ENCODE measurements at places on chromosomes 13 and 19.

- DNase-seq: no peak
These were observed 767.9 kb downstream of the PCDH9 start for GRCh38 chr13:66462187-66462586.

DNA sequence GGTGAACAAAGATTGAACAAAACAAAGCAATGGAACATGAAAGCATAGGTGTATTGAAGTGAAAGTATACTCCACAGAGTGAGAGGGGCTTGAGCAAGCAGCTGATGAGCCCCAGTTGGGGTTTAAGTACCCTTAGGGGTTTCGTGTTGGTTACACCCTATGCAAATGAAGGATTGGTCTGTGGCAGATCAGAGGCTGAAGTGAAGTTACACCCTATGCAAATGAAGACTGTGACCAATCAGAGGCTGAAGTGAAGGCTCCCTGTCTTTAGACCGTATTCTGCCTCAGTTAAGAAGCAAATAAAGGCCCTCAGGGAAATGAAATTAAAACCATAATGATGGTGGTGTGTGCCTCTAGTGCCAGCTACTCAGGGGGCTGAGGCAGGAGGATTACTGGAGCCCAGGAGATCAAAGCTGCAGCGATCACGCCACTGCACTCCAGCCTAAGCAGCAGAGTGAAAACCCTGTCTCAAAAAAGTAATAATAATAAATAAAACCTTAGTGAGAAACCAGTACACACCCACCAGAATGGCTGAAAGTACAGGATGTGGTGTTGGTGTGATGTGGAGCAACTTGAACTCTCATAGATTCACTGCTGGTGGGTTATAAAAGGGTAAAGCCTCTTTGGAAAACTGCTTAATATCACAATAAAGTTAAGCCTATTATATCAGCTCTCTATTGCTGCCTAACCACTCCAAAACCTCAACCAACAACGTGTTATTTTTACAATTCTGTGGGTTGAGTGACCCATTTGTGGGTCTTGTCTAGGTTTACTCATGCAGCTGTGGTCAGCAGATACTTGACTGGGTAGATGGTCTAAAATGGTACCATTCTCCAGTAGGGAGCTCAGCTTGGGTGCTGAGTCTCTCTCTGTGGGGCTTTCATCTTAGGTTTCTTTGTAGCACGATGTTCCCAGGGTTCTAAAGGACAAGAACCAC lies 12.8 kb upstream of the UPF3A start:
- DNase-seq: peak; percentile 10

- DNase-seq: no peak
These were observed 2.1 kb downstream of the KCNN4 start for GRCh38 chr19:43778651-43779050.

DNA sequence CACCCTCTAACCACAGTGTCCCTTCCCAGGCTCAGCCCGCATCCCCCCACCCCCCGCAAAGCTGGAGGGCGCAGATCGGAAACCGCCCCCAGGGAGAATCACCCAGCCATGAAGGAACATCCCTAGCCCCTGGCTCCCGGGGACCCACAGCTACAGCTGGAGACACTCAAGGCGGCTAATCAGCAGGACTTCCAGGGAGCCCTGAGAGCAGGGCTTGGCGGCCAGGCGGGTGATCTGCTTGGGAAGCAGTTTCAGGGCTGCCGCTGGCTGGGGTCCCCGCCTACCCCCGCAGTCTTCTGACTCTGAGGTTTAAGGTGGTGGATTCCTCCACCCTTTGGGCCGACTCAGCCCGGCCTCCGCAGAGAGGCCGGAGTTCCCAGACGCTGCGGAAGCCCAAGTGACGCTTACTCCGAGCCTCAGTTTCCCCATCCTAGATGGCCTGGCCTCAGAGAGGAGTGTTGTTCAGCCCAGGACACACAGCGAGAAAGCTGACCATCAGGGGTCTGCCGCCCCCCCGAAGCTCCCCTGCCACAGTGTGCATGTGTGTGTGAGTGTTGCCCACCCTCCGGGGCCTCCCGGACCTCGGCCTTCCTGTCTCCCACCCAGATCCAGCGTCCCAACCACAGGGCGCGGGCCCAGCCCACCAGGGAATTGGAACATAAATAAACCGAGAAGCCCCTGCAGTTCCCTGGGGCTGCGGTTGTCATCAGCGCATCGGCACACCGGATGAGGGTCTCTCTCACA lies 9.8 kb downstream of the FUT6 start:
- no peak for DNase-seq

- no peak for DNase-seq
These were observed 197.0 kb downstream of the PCDH9 start for GRCh38 chr13:67033170-67033569.

DNA sequence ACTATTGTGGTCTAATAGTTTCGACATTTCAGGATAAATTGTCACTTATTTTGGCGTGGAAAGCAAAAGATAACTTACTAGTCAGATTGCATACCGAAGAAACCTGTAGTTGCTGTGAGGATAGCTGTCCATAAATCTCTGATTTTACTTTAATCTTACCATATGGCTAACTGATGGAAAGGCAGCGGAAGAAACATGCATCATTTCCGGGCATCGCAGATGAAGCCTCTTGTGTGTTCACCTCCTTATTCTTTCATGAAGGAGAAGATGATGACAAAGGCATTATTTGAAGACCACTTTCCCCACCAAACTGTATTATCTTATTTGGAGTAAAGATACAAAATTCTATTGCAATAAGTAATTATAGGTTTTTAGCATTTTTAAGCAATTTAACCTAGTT lies 763.6 kb upstream of the SLITRK6 start:
- DNase-seq: no peak

DNA sequence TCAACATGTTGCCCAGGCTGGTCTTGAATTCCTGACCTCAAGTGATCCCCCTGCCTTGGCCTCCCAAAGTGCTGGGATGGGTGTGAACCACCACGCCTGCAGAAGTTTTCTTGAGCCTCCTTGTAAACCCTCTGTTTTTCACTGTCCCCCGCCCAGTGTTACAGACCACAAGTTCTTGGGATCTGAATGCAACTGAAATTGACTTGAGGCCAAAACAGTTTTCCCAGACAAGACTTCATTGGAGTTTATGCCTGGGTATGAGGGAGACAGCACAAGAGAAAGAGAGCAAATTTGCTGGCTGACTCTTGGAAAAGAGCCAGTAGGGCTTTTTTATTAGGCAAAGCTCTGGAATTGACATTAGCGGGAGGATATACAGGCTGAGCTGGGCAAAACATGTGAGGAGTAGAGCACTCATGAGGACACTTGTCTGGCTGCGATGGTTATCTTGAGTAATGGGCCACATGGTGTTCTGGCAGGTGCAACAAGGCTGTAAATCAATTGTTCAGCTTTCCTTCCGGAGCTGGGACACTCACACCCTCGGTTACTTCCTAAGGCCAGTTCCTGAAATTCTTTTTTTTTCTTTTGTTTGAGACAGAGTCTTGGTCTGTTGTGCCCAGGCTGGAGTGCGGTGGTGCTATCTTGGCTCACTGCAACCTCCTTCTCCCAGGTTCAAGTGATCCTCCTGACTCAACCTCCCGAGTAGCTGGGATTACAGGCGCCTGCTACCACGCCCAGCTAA lies 12.7 kb upstream of the HNRNPL start:
- DNase-seq: no peak

DNA sequence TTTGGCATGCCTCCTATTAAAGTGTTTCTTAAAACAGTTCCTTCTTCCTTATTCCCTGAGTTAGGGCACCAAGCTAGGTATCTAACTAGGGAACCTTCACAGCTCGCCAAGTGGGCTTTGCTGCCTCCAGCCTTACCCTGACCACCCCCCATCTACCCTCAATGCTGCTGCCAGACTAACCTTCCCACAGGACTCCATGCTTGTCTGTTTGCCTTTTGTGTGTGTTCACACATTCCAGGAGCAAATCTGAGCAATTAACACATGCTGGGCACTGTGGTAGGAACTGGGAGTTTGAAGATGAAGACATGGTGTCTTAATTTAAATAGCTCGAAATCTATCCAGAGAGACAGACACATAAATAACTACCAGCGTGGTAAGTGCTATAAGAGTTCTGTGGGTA lies 185.2 kb downstream of the MZT1 start:
- DNase-seq: no peak

- no peak for DNase-seq
These were observed 23.8 kb downstream of the FAM124A start for GRCh38 chr13:51246025-51246417.

- DNase-seq: no peak
These were observed 12.9 kb downstream of the COL4A2 start for GRCh38 chr13:110319774-110320509.

DNA sequence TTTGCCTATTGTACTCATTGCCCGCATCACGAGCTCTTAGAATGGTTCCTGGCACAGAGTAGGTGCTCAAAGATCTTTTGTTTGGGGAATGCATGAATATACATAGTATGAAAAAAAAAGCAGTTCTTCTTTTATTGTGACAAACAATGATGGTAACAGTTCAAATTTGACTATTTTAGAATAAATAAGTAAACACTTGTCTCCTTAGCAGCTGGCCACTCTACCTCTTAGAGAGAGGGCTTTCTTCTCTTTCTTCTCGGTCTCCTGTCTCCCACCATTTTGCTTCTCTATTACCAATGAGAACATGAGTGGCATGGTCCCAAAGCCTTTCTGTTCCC lies 639 bp upstream of the SLAIN1 start:
- DNase-seq: no peak

GRCh38 chr13:32314271-32315237 lies 609 bp downstream of the ZAR1L start:
- peak; percentile 75 for DNase-seq

GRCh38 chr13:24160458-24161009 lies at the start of gene SPATA13:
TSS of gene SPATA13 (plus strand) at chr13:24160720. CDS start at chr13:24222930, 62,210 bp downstream.
- peak; percentile 84 for DNase-seq

- DNase-seq: no peak
These were observed 1825.3 kb downstream of the SLITRK5 start for GRCh38 chr13:89496478-89496877.

DNA sequence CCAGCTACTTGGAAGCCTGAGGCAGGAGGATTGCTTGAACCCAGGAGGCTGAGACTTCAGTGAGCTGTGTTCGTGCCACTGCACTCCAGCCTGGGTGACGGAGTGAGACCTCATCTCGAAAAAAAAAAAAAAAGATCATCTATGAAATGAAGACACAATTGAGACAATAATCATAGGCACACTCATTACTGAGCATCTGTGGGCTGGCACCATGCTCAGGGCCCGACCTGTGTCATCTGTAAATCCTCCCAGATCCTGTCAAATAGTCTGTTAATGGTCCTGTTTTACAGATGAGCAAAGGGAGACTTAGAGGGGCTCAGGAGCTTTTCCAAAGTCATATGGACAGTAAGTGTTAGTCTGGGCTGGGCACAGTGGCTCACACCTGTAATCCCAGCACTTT lies 4.1 kb upstream of the NANOS2 start:
- DNase-seq: no peak

- no peak for DNase-seq
These were observed 2.2 kb upstream of the LYPD5 start for GRCh38 chr19:43804432-43804831.

DNA sequence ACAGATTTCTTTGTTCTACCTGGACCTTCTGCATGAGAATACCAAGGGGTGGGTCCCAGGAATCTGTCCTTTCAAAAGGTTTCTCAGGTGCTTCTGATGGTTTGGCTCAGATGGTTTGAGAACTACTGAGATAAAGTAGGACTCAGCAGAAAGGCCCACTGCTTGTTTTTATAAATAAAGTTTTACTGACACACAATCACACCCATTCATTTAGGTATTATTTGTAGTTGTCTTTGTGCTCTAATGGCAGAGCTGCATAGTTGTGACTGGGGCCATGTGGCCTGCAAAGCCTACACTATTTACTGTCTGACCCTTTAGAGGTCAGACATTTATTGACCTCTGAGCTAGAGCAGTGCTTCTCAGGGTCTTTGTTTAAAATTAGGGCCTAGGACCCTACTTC lies 17.6 kb downstream of the EDDM13 start:
- no peak for DNase-seq

- no peak for DNase-seq
These were observed 15.8 kb downstream of the CYP4F3 start for GRCh38 chr19:15656467-15656866.

DNA sequence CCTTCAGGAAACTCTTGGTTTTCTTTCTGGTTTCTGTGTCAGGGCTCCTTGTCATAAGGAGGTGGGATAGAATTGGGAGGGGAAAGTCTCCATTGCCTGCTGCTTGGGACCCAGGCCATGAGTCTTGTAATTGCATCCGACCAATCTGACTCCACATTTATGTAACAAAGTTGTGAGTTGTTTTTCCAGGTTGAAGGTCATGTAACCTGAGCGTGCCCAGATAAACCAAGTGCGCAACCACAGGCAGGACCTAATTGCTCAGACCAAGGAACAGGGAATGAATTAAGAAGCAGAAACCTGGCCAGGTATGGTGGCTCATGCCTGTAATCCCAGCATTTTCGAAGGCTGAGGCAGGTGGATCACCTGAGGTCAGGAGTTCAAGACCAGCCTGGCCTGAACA lies 17.8 kb downstream of the RASL11A start:
- no peak for DNase-seq

DNA sequence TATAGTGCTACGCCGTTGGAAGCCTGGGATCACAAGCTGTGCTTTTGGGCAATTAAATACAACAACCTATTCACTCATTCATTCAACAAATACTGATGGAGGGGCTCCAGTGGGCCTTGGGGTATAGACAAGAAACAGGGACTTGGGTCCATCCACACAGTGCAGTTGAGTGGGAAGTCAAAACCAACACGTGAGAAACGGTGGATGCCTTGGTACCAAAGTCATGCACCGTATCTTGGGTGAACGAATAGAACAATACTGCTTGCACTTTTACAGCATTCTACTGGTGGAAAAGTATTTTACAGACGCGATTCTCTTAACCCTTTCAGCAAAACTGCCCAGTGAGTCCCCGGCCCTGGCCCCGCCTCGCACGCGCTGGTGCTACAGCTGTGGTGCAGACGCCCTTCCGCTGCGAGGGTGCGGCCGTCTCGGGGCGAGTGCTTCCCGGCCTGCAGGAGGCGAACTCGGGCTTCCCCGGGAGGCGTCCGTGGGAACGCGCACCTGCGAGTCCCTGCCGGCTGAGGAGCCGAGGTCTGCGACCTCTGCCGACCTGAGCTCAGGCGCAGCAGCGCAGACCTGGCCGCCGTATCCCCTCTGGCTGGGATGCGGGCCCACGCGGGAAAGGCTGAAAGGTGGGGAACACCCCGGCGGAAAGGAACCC lies 8.3 kb downstream of the TNFRSF19 start:
- peak; percentile 40 for DNase-seq

DNA sequence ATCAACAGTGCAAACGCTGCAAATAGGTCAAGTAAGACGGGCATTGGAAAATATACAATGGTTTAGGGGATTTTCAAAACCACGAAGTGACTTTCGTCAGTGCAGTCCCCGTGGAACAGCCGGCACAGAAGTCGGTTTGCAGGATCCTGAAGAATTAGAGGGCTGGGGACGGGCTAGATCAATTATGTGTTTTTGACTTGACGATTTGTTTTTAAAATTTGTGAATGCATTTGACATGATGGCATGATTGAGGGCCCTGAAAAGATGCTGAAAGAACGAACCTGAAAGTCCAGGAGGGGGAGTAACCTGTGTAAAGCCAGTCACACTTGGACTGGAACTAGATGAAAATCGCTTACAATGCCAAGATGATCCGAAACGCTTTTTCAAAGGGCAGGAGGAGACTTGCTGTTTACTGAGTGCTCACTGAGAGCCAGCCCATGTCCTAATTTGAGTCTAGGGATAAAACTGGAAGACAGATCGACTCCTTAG lies 8.9 kb upstream of the DGKH start:
- no peak for DNase-seq

GRCh38 chr13:55013051-55013450 lies 1984.4 kb downstream of the OLFM4 start:
- DNase-seq: no peak

- DNase-seq: no peak
These were observed 26.9 kb downstream of the ZNF846 start for GRCh38 chr19:9741476-9742171.
